Karpas-422 (cell line): ENCODE measurements at places on chromosomes 4 and X. TPM values are rescaled to one million over a fixed set of nuclear protein-coding genes. Genes with fewer than 3 reads are reported as not detected.

Gene ZNF157
- 0.52 and 0.90 TPM in 2 replicates for total RNA-seq

Gene P2RY4
- total RNA-seq, result not detected in 2 replicates

Gene GC
- not detected in 2 replicates for total RNA-seq

Gene IL13RA2
- total RNA-seq, result not detected in 2 replicates

Gene MAGEB16
- not detected in 2 replicates for total RNA-seq

Gene MAGEB1
- total RNA-seq, result not detected in 2 replicates
